ENCODE measurements at places on chromosomes 1 and 21.

GRCh38 chr1:16984717-16985116 lies 4.3 kb upstream of the MFAP2 start:
- DNase-seq: no peak

GRCh38 chr1:67840449-67840848 lies 7.2 kb upstream of the GNG12 start:
- no peak for DNase-seq

GRCh38 chr1:73472810-73473209 lies 725.2 kb downstream of the LRRIQ3 start:
- no peak for DNase-seq

- DNase-seq: no peak
These were observed 56.9 kb upstream of the MAP1LC3C start for GRCh38 chr1:242055749-242056320.

- no peak for DNase-seq
These were observed 73.8 kb upstream of the ZNF678 start for GRCh38 chr1:227489572-227489971.

GRCh38 chr21:28356422-28356821 lies 636.3 kb downstream of the LTN1 start:
- DNase-seq: no peak

DNA sequence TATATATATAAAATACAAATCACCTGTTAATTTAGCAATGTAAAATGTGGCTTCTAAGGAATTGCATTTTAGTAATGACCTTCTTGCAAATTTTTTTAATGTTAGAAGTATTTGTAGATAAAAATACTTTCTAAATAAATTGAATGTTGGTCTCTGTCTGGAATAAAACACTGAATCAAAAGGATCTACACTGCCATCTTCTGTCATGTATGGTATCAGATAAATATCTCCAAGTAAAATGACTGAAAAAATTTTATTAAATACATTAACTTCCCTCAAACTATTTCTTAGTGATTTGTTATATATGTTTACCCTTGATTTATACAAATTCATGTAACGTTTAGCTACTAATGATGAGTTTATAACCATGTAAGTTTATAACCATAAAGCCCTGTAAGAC lies 2029.3 kb downstream of the MRPL39 start:
- DNase-seq: no peak

DNA sequence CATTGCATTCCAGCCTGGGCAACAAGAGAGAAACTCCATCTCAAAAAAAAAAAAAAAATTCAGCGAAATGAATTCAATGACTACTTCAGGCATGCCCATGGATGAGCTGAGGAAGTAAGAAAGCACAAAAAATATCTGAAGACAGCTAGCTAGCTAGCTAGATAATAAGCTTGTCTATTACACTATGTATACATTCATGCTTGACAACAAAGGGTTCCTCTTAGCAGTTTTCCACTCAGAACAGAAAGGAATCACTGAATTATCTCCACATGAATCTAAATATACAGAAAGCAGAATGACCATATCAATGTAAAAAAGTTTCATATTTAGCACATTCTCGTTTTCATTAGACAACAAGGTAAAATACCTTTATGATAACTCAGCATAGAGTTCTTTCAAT lies 32.1 kb downstream of the USP48 start:
- no peak for DNase-seq

GRCh38 chr1:58909914-58910681 lies 126.3 kb upstream of the JUN start:
- DNase-seq: no peak

DNA sequence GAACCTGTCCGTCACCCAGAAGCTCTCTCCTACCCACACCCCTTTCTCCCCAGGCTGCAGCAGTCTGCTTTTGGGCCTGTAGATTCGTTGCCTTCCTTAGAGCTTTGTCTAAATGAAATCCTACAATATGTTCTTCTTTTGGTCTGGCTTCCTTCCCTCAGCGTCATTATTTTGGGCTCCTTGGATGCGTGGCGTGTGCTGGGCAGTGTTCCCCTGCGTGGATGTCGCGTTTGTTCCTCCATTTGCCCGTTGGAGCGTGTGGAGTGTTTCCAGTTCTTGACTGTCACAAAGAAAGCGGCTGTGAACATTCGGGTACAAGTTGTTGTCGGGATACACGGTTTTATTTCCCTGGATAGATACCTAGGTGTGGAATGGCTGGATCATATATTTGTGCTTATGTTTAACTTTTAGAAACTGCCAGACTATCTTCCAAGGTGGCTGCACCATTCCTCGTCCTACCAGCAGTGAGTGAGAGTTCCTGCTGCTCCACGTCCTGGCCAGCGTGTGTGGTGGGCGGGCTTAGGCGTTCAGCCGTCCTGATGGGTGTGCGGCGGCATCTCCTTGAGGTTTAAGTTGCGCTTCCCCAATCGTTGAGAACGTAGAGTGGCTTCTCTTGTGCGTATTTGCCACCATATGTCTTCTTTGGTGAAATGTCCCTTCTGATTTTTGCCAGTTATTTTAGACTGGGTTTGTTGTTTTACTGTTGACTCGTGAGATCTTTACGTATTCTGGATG lies 31.7 kb downstream of the SKI start:
- no peak for DNase-seq

GRCh38 chr1:32748926-32749325 lies 46.4 kb upstream of the SYNC start:
- no peak for DNase-seq

- DNase-seq: no peak
These were observed 372 bp downstream of the SLC25A44 start for GRCh38 chr1:156194300-156194652.

DNA sequence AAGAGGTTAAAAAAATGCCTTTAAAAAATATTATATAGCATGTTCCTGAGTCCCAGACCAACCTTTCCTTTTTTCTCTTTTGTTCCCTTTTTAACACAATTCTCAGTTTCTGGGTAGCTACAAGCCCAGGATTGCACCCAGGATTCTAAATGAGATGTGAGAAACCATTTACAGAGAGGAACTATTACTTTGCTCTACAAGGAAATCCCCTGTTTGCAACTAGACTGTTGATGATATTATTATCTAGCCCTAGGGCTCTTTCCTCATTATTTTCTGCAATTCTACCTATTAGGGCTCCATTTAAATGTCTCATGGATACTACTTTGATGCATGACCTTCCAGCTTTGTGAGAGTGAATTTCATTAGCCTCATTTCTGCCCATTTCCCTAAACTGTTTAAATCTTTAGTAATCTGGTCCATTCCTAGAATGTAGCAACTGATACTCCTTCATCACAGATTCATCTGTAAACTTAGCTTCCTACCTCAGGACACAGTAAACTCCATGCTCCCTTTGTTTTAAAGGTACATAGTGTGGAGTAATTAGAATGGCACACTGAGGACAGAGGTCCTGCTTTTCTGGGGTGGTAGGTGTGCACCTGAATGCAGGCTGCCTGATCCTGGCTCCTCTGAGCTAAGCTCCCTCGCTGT lies 7.1 kb upstream of the KIF14 start:
- DNase-seq: no peak

DNA sequence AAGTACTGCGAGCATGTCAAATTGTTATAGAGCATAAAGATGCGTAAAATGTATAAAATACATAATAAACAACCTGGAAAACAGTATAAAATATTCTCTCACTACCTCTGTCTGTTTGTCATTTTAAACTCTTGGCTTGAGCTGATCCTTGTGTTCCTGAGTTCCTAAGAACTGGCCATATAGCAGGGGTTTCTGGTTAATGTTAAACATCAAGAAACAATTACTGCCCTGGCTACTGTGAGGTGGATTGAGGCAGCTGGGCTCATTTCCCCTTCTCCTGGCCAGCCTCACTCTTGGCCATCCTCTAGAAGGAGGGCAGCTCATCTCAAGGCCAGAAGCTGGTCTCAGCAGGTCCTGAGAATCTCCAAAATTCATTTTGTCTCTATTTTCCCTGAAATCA lies 297.3 kb upstream of the USP24 start:
- no peak for DNase-seq
